ENCODE measurements at places on chromosomes 4 and X.

GRCh38 chr4:8242782-8243560 is 26.6 kb upstream of the HTRA3 start:
- no peak for DNase-seq

DNA sequence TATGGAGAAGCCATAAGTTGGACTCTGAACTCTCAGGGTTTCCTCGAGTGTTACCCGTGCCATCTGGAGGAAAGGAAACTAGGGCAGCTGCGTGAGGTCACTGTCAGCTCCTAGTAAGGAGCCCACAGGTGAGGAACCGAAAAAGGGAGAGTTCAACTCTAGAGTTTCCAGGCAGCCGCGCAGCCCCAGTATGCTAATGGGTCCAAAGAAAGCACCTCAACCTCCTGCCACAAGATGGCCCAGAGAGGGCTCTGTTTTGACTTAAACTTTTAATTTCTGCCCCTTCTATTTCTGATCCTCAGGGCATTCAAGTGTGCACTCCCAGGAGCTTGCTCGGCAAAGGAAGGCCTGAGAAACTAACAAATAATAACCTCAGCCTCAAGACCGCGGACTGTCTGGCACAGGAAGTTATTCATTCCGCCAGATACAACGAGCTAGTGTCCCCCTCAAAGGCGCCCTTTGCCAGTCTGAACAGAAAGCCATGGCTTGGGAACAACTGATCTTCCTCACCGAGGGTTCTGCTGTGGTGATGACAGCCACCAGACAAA is 13.9 kb downstream of the SCARB2 start:
- DNase-seq, result no peak

- no peak for DNase-seq
Measured at GRCh38 chr4:26713563-26714151, 129.8 kb downstream of the TBC1D19 start.

DNA sequence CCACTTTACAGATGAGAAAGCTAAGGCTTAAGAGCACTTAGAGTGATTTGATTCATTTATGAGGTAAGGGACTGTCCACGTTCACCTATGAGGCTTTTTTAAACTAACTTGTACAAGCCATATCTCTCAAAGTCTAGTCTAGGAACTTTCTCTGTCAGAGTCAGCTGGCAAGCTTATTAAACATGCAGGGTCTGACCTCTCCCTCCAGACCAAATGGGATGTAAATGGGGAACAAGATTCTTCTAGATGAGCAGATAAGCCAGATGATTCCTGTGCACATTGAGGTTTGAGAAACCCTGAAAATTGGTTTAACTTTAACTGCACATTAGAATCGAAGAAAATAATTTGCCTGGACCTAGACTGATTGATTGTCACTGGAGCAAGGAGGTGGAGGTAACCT is 160.0 kb upstream of the SPRY1 start:
- DNase-seq, result no peak

GRCh38 chr4:121998024-121998423 is 46.2 kb upstream of the TRPC3 start:
- no peak for DNase-seq

DNA sequence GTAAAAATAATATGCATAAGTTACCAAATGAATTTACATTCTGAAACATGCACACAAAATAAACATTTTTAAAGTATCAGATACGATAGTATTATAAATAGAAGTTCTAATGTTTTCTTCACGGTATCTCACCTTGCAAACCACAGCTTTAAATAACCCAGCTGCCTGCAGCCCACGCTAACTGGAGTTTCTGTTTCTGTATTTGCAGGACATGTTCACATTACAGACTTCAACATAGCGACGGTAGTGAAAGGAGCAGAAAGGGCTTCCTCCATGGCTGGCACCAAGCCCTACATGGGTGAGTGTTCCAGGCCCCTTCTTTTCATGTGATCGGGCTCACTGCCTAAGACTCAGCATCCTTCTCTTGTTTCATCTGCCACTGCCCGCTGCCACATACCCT is 291.7 kb downstream of the EVC2 start:
- DNase-seq, result no peak
